ENCODE measurements at places on chromosomes 13 and 19.
A peak's percentile ranks its signal among the peaks of the same experiment; 100 is the strongest.

- H3K27me3 ChIP-seq = no peaks in the 10 kb centered on the region
- no peak for DNase-seq
- no peak overlapping the region for H3K4me3 ChIP-seq
- H3K4me1 ChIP-seq = no peaks in the 10 kb centered on the region
- no peaks in the 10 kb centered on the region for H3K36me3 ChIP-seq
- H3K27ac ChIP-seq = no peak overlapping the region
Measured at GRCh38 chr13:59493436-59493965, 670.2 kb downstream of the DIAPH3 start.

DNA sequence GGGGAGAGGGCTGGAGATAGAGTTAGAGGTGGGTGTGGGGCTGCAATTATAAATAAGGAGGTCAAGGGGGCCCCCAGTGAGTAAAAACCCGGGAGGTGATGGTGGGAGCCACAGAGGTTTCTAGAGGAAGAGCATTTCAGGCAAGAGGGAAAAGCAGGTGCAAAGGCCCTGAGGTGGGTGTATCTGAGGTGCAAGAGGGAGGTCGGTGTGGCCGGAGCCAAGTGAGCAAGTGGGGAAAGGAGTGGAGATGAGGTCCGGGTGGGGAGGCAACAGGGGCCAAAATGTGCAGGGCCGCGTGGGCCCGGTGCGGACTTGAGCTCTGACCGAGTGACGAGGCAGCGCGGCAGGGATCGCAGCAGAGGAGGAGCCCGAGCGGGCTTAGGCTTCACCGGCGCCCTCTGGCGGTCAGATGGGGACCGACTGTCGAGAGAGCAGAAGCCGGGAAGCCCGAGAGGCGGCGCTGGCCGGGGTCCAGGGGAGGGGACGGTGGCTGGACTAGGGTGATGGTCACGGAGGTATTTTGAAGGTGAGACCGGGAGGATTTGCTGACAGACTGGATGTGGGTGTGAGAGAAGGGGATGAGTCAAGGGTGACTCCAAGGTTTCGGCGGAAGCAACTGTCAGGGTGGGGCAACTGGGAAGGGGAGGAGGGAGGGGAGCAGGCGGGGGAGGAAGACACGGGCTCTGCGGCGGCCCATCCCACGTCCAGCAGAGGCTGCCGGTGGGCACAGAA lies 17.7 kb upstream of the SPACA4 start:
- peak overlapping the region; percentile 20 for H3K4me3 ChIP-seq
- no peaks in the 10 kb centered on the region for H3K36me3 ChIP-seq
- H3K4me1 ChIP-seq = no peaks in the 10 kb centered on the region
- peak; percentile 81 for DNase-seq
- H3K27ac ChIP-seq = no peak overlapping the region

GRCh38 chr13:25923217-25924085 lies 128.4 kb downstream of the SHISA2 start:
- H3K36me3 ChIP-seq = no peaks in the 10 kb centered on the region
- no peak overlapping the region for H3K4me3 ChIP-seq
- H3K4me1 ChIP-seq = peaks cover 2% of the 10 kb centered on the region
- no peak for DNase-seq
- H3K27ac ChIP-seq = no peak overlapping the region
- no peaks in the 10 kb centered on the region for H3K27me3 ChIP-seq

GRCh38 chr19:34556488-34556887 lies 74.9 kb downstream of the WTIP start:
- DNase-seq = peak; percentile 7
- no peaks in the 10 kb centered on the region for H3K36me3 ChIP-seq
- no peak overlapping the region for H3K4me3 ChIP-seq
- no peaks in the 10 kb centered on the region for H3K4me1 ChIP-seq
- H3K27ac ChIP-seq = no peak overlapping the region

DNA sequence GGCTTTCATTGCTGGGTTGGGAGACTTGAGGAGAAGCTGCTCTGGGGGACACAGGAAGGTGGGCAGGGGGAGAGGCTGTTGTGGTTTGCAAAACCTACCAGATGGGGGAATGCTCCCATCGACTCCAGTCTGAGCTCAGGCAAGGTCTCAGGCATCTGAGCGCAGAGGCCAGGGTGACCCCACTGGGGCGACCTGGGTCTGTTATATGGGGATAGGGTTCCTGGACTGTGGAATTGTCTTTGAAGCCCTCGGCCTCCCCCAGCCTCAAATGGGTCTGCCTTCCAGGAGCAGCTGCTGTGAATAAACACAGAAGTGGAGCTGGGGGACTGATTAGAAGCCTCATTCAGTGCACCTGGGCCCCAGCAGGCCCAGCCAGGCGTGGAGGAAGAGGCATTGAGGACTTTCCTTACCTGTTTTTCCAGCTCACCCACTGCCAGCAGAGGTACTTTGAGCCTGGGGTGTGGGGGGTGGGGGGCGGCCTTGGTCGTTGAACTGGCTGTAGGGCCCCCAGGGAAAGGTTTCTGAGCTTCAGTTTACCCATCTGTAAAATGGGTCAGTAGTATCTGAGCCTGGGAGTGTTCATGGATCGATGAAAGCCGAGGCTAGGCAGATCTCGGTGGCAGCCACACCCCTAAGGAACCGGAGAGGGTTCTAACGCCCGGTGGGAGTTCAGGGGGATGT lies 1.4 kb downstream of the CERS4 start:
- H3K36me3 ChIP-seq = no peaks in the 10 kb centered on the region
- no peaks in the 10 kb centered on the region for H3K27me3 ChIP-seq
- no peak for DNase-seq
- no peak overlapping the region for H3K27ac ChIP-seq

- no peak overlapping the region for H3K4me3 ChIP-seq
- H3K27me3 ChIP-seq = no peaks in the 10 kb centered on the region
- H3K4me1 ChIP-seq = peaks cover 3% of the 10 kb centered on the region
- no peak for DNase-seq
Measured at GRCh38 chr19:28899703-28900102, 313.2 kb downstream of the UQCRFS1 start.

GRCh38 chr13:66965181-66965580 lies 265.0 kb downstream of the PCDH9 start:
- H3K4me3 ChIP-seq = no peak overlapping the region
- H3K27me3 ChIP-seq = no peaks in the 10 kb centered on the region

GRCh38 chr13:32391101-32391619 lies 36.8 kb downstream of the N4BP2L1 start:
- H3K4me1 ChIP-seq = no peaks in the 10 kb centered on the region
- no peaks in the 10 kb centered on the region for H3K27me3 ChIP-seq
- H3K36me3 ChIP-seq = no peaks in the 10 kb centered on the region

DNA sequence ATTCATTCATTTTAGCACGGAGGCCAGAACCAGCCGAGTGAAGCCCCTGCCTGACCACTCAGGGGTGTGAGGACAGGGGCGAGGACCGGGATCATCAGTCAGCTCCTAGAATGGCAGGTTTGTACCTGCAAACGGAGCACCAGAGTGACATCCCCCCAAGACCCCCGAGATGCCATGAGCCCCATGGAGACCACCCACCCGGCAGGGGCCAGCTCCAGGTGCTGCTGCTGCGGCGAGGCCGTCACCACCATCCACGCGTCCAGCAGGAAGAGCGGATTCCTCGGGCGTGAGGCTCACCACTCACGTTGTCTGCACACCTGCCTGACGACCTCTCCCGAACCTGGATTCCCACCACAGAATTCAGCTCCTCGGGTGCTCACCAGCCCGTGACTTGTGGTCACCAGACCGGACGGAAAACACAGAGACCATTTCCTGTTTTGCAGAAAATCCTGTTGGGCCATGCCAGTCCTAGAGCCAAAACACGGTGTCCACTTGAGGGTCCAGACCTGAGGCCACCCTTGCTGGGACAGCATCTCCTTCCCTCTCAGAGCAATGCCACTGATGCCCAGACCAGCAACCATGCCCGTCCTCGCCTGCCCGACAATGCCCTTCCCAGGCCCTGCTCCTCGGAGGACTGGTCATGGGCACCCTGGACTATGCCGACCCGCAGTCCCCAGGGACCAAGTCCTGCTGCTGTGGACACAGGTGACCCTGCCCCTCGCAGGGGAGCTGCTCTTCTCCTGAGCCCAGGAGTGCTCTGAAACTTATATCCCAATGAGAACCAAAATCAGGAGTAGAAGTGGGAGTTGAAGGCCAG lies 74.2 kb downstream of the RASA3 start:
- no peaks in the 10 kb centered on the region for H3K36me3 ChIP-seq
- no peak overlapping the region for H3K4me3 ChIP-seq
- H3K27me3 ChIP-seq = no peaks in the 10 kb centered on the region
- H3K4me1 ChIP-seq = peaks cover 3% of the 10 kb centered on the region
- H3K27ac ChIP-seq = no peak overlapping the region
- DNase-seq = no peak

GRCh38 chr13:44336934-44337333 lies 36.7 kb upstream of the SERP2 start:
- no peaks in the 10 kb centered on the region for H3K36me3 ChIP-seq
- no peak for DNase-seq
- H3K27ac ChIP-seq = no peak overlapping the region
- H3K4me3 ChIP-seq = no peak overlapping the region

- no peaks in the 10 kb centered on the region for H3K36me3 ChIP-seq
- H3K27ac ChIP-seq = no peak overlapping the region
- no peaks in the 10 kb centered on the region for H3K27me3 ChIP-seq
- no peak overlapping the region for H3K4me3 ChIP-seq
Measured at GRCh38 chr19:36257520-36257876, 42.6 kb downstream of the ZNF146 start.

DNA sequence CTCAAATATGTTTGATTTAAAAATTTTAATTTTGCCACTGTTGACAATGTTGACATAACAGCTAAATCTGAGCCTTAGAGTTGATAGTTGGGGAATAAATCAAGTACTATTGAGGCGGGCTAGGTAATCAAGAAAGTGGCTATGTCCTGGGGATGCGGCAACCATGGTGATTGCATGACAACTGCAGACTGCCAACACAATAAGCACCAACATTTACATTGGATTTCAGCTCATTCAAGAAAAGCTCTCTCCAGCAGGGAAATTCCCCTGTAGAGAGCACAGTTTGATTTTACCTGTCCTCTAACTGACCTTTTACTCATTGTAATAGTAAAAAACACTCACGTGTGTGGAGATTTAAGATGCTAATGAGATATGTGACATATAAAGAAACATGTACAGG lies 63.1 kb downstream of the ZNF100 start:
- no peak overlapping the region for H3K27ac ChIP-seq
- H3K27me3 ChIP-seq = no peaks in the 10 kb centered on the region
- H3K4me3 ChIP-seq = no peak overlapping the region
- no peaks in the 10 kb centered on the region for H3K36me3 ChIP-seq
- H3K4me1 ChIP-seq = peaks cover 4% of the 10 kb centered on the region

DNA sequence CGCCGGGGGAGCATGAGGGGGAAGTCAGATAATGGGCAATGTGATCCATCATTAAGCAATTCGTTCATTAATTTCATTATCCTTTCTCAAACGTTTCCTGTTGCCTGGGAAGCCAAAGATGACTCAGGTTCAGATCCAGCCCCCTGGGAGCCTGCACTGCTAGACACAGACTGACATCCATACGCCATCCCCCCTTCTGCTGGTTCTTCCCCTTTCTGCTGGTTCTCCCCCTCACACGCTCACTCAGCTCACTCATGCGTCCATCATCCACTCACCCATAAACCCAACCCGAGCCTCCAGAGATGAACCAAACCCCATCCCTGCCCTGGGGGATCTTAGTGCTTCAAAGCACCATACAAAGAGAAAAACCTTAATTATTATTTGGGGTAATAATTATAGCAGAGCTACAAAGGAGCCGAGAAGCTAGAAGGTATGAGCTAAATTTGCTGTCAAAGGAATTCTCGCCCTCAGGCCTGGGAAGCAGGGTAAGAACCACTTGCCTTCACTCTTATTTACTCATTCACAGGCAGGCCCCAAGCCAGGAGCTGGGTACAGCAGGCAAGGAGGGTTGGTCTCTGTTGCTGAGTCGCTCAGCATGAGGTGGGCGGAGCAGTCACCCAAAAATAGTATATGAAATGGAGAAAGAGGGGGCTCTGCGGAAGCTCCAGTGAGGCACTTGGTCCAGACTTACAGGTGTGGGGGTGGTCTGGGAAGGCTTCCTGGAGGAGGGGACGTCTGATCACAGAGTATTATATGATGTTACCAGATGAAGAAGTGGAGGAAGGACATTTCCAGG lies 7.0 kb upstream of the ZNF444 start:
- peaks cover 2% of the 10 kb centered on the region for H3K4me1 ChIP-seq
- no peaks in the 10 kb centered on the region for H3K27me3 ChIP-seq
- no peak overlapping the region for H3K27ac ChIP-seq
- DNase-seq = no peak
- H3K36me3 ChIP-seq = no peaks in the 10 kb centered on the region
- H3K4me3 ChIP-seq = no peak overlapping the region

GRCh38 chr19:39179754-39180153 lies 17.0 kb upstream of the NCCRP1 start:
- H3K36me3 ChIP-seq = peaks cover 22% of the 10 kb centered on the region
- no peak overlapping the region for H3K4me3 ChIP-seq
- H3K4me1 ChIP-seq = no peaks in the 10 kb centered on the region
- DNase-seq = no peak
- H3K27me3 ChIP-seq = no peaks in the 10 kb centered on the region

DNA sequence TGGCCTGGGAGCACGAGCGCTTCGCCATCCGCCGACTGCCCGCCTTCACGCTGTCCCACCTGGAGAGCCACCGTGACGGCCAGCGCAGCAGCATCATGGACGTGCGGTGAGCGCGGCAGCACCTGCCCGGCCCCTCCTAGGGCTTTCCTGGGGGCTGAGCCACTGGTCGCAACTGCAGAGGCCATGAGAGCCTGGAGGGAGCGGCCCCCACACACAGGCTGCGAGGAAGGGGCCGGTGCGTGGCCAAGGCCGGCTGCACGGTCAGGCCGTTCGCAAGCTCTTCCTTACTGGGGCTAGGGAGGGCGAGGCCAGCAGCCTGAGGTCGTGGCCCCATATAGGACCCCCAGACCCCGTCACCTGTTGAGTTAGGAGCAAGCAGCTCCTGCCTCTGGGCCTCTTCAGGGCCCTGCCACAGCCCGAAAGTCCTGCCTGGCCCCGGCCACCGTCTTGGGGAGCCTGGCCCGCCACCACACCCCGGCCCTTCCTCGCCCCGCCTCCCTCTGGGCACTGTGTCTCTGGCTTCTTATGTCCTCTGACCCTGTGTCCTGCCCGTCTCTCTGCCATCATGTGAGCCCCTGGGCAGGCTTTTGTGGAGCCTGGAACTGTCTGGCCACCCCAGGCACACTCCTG lies 19.0 kb downstream of the NCLN start:
- no peaks in the 10 kb centered on the region for H3K27me3 ChIP-seq
- no peaks in the 10 kb centered on the region for H3K4me1 ChIP-seq
- no peak overlapping the region for H3K27ac ChIP-seq
- peaks cover 41% of the 10 kb centered on the region for H3K36me3 ChIP-seq
- H3K4me3 ChIP-seq = no peak overlapping the region

GRCh38 chr13:74794147-74794546 lies 659.9 kb upstream of the KLF12 start:
- no peaks in the 10 kb centered on the region for H3K27me3 ChIP-seq
- no peak for DNase-seq
- H3K27ac ChIP-seq = no peak overlapping the region
- no peak overlapping the region for H3K4me3 ChIP-seq
- H3K36me3 ChIP-seq = no peaks in the 10 kb centered on the region

DNA sequence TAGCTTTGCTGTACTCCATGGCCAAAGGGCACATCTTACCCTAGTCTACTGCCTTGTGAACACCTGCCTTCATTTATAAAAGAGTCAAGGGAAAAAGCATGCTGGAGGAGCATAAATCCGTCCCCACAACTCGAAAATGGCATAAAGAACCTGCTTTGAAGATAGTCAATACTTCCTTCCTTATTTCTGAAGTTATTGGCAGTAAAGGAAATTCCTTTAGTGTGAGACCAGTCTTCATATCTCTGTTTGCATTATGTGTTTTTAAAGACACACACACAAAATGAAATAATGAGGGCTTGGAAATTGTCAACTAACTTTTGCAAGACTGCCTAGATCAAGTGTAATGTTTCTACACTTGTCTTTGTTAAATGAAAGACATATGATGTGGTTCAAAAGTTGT lies 408.4 kb downstream of the SPRY2 start:
- H3K27me3 ChIP-seq = no peaks in the 10 kb centered on the region
- no peaks in the 10 kb centered on the region for H3K4me1 ChIP-seq
